Dermis microvascular lymphatic vessel endothelial cell (primary cell): ENCODE measurements at places on chromosomes 2 and 18. TPM values are rescaled to one million over a fixed set of nuclear protein-coding genes. Genes with fewer than 3 reads are reported as not detected.

Gene NTSR2
- not detected in 2 replicates for total RNA-seq

DNA sequence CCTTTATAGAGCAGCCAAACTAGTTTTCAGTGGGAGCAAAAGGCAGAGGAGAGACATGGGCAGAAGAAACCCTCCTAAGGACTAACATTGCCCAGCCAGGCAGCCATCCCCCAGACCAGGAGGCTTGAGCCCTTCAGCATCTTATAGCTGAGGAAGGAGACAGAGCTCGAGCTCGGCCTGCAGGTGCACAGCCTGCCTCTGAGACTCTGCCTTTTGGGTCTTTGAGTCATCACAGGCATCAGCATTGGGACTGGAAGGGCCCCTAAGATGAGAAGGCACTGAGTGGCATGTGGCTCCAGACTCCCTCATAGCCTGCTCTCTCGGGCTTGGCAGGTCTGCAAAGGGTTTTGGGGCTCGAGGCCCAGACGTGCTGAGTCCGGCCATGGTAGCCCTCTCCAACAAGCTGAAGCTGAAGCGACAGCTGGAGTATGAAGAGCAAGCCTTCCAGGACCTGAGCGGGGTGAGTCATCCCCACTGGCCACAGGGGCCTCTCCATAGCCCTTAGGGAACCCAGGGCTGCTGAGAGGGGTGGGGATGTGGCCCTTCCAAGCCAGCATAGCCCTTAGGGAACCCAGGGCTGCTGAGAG is 84.1 kb downstream of the EPAS1 start:
- no peak for DNase-seq

DNA sequence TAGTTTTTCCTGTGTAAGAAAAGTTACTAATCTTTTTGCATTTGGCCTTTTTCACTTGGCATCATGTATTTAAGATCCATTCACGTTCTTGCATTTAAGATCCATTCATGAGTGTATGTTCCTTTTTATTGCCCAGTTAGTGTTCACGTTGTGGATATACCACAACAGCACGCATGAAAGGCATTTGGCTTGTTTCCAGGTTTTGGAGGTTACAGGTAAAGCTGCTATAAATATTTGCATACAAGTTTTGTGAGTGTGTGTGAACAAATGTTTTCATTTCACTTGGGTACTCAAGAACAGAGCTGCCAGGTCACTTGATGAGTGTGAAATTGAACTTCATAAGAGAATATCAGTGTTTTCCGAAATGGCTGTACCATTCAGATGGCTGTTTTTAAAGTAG is 121.2 kb downstream of the CCBE1 start:
- DNase-seq, result no peak

DNA sequence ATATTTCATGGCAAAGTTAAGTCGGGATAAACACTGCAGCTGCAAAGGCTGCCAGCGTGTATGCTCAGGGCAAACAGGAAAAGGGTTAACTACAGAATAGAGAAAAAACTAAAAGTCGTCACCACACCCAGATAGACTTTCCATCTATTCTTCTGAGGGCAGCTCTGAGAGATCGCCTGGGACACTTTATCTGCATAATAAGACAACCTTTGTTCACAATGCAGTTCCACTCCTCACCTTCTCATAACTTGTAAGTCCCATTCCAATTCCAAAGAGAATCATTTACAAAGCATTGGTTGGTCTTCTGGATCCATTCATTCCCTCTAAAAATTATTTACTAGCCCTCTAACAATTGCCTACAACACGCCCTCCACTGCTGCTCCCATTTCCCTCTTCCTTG is 437.4 kb downstream of the RND3 start:
- no peak for DNase-seq

- peak; percentile 70 for DNase-seq
Observed at GRCh38 chr2:174827371-174828369, 63.4 kb upstream of the CHRNA1 start.
